ENCODE measurements at places on chromosomes 4 and X.

DNA sequence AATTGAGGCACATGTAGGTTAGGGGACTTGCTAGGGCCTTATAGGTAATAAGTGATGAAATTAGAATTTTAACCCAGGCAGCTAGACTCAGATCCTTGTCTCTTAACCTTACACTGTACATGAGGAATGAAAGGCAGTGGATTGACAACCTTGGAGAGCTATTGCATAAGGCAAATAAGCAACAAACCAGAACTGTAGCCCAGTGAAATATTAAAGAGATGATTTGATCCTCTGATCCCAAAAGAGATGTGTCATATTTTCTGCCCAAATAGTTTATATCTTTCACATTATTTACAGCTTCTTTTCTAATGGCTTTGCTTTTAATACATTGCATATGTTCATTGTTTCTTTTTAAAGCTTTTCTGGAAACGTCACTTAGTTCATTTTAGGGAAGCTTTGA is 252.6 kb downstream of the ANK2 start:
- no peak for DNase-seq

DNA sequence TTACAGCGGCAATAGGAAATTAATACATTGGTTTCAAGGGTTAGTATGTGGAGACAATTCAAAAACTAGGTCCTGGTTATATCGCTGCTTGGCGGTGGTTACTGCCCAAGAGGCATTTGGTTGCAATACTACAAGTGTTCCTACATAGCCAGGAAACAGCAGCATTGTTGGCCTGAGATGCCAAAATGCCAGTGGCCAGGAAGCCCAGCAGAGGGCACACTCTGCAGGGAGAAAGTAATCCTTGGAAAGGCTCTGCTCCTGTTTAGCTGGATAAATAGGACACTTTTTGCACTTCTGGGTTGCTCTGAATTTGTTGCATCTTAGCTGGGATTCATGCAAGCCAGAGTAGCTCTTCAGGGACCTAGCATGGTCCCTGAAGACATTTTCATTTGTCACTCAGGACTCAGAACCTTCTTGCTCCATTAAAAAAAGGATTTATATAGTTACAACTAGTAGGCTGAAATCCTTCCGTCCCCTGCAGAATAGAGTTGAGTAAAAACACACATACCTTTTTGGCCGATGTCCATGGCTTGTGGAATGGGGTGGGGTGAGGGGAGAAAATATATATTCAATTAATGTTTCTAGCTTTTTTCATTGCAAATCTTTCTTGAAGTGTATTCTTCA is 8.1 kb upstream of the GPR119 start:
- DNase-seq, result no peak

DNA sequence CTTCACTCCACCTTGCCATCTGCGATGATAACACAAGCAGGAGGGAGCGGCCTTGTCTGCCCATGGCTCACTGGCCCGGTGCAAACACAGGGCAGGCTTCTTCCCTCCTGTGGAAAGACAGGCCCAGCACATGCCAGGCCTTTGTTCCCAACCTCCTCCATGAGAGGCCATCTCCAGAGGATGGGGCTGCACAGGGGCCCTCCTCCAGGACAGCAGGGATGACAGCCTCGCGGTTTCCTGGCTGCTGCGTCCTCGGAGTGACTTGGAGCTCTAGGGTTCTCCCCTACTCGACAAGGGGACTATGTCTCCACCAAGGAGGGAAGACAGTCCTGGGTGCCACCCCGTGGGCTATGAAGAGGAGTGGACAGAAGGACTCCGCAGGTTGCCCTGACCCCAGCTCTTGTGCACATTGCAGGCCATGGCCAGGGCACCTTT is 21.8 kb downstream of the RNF212 start:
- no peak for DNase-seq

- DNase-seq, result no peak
These were observed 85.1 kb downstream of the MFAP3L start for GRCh38 chr4:169941141-169941540.

DNA sequence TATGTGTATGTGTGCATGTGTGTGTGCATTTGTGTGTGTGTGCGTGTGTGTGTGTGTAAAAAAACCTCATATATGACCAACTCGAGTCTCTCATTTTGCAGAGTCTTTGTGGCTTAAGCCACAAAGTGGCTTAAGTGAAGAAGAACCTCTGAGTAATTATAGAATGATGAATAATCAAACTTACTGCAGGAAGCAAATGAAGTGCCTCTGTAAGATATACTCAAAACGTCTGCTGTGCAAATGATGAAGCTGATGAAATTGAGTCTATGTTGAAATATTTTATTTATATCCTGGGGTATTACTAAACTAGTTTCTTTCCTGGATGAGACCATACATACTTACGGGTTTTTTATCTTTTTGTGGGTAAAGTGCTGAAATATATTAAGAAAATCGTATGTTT is 1198.7 kb downstream of the PCDH7 start:
- DNase-seq, result no peak

- DNase-seq, result peak; percentile 82
These were observed 439.1 kb downstream of the INPP4B start for GRCh38 chr4:142406917-142407501.

DNA sequence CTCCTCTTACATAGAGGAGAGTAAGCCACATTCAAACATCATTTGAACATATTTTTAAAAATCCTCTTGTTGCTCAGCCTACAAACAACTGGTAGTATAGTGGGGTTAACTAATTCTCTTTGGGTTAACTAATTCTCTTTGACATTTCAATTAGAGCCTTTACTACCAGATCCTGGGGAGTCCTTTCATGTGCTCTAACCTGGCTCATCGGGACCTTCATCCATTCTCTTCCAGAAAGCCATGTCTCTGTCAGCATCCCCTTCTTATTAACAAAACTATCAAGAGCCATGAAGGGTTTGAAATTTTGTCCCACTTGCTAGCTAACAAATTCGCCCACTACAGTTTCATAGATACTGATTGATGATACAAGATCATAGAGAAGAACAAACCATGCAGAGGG is 349.8 kb upstream of the PABPC4L start:
- DNase-seq, result no peak

- no peak for DNase-seq
These were observed 64.2 kb upstream of the ALG13 start for GRCh38 chrX:111616786-111617185.

GRCh38 chr4:147194604-147195003 is 248.9 kb upstream of the TTC29 start:
- DNase-seq, result no peak

- DNase-seq, result no peak
These were observed 13.7 kb downstream of the CTAG1A start for GRCh38 chrX:154598656-154599055.

- no peak for DNase-seq
These were observed 9.0 kb upstream of the GLOD5 start for GRCh38 chrX:48752498-48752897.

DNA sequence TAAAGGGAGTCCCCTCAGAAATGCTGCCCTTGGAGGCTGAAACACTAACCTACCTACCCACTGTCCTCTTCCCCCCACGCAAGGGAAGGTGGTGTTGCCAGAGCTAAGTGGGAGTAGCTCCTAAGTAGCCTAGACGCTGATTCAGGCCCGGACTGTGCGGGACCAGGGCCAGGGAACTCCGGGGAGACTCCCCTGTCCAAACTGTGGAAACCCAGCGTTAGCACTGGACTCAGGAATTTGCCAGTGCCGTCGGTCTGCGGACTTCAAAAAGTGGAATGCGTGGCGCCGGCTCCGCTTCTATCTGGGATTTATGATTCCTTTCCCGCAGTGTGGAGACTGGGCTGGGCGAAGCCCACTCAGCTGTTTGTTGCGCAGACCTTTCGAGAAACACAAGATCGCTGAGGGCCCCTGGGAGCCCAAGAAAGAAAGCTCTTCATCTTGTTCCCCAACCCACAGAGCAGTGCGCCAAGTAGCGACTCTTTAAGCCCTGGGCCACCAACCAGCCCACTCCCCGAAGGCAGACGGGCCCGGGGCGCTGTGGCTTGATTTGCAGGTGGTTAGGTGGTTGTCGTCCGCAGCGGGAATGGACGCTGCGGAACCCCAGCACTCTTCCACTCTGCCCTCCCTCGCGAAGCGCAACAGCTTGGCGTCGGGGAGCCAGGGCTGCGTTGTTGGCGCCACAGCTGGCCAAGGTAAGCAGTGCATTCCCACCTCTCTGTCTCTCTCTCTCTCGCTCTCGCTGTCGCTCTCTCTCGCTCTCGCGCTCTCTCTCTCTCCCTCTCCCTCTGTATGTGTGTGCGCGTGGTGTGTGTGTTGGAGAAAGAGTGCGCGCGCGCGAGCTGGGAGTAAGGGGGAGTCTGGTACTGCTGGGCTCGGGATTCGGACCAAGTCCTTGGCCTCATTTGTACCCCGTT is 2.0 kb downstream of the TMEM255A start:
- DNase-seq, result peak; percentile 89

DNA sequence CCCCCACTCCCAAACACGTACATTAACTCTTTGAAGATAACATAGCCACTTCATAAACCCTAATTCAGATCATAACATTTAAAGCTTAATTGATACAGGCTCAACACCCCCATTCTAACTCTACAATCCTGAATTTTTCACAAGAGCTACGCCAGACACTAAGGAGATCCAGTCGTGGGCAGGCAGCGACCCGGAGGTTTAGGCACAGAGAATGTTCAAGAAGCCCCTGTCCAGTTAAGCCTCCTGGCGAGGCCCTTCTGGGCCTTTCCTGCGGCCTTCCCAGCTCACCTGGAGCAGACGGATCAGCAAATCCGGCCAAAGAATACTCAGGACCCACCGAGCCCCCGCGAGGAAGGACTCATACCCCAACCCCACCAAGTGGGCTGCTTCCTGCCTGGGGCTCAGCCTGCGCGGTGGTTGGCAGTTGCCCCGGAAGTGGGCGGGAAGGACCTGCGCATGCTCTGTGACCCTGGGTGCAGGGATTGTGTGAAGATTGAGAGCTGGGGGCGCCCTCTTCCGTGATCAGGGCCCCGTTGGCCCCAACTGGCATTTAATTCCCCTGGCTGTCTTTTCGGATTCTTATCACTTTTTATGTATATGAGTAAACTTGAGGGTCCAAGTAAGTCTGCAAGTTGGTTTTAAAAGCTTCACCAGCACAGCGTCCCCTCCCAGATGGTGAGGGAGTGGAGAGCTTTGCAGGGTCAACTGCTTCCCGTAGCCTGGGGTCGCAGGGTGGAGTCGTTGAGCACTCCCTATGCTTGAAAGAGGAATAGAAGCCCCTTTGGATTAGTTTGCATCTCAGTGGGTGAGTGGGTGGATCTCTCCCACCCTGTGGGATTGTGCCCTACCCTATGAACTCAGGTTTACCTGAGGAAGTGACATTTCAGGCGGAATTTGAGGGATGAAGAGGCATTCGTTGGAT is at the start of gene TRIM61:
TSS of gene TRIM61 (minus strand) at position 415 of the 922 bp plus-strand sequence. CDS start 7,655 bp downstream, outside the sequence.
- peak; percentile 92 for DNase-seq

- DNase-seq, result no peak
These were observed 33.9 kb downstream of the VSIG4 start for GRCh38 chrX:66005830-66006449.

- DNase-seq, result no peak
These were observed 478.7 kb upstream of the GALNTL6 start for GRCh38 chr4:171334549-171334948.

DNA sequence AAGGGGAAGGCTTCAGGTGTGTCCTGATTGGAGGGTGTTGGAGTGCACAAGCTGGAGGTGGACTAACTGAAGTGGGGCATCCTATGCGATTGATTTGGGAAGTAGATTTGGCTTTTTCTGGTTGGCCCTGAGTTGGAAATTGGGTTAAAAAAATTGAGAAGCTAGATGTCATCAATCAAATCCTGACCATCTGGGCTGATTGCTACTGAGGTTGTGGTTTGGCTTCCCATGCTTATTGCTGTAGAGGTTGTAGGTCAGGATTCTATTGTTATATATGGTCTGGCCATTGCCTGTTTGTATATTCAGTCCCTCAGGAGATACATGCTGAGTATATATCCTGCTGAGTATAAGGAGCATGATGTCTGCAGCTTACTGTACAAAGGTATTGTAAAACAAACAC is 7.7 kb upstream of the ZNF81 start:
- no peak for DNase-seq

- peak; percentile 69 for DNase-seq
These were observed 11.5 kb upstream of the CAMK2D start for GRCh38 chr4:113773014-113773413.

- DNase-seq, result no peak
These were observed 35.6 kb downstream of the STEEP1 start for GRCh38 chrX:119529345-119530276.

GRCh38 chrX:71908387-71908786 is 2.3 kb upstream of the NHSL2 start:
- DNase-seq, result no peak

DNA sequence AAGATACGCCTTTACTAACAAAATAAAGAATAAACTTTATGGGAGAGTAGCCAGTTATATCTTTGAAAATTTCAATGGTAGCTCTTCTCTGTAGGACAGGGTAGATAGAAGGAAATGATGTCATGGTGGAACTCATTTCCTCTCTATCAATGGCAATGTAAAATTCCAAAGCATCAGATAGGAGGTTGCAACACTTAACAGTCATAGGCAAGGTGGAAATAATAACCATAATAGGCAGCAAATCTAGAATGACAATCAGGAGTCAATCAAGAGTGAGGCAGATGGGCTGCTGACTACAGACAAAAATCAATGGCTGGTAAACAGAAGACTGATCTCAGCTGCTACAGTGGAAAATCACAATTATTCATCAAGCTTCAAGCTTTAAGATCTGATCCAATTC is 53.9 kb upstream of the TET2 start:
- DNase-seq, result no peak

- no peak for DNase-seq
These were observed 135.3 kb upstream of the HS3ST1 start for GRCh38 chr4:11564021-11564420.

- no peak for DNase-seq
These were observed 2324.7 kb upstream of the AGA start for GRCh38 chr4:179766938-179767337.

DNA sequence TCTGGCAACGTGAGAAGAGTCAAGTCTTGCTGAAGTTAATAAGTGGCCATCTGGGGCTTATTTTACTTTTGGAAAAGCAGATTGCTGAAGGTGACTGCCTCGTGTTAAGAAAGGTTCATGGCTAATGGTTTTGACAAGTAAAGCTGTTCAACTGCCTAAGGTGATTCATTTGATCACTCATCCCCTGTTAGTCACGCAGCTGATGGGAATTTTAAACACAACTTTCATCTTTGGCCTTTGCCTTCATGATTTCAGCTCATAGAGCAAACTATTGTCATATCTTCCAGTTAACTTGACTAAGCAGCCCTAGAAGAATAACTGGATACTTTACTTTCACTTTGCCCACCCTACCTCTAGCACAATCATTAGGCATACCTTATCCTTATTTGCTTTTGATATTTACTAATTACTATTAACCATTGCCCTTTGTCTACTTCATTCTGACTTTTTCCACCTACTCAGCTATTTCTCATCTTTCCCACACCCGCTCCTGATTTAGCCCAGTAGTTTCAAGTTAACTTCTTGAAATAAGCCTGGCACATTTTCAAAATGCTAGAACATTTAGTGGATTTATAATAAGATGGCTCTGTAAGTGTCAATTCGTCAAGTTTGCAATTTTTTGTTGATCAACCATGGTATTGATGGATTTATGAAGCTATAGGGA is 170.6 kb upstream of the S100G start:
- no peak for DNase-seq

- DNase-seq, result no peak
These were observed 32.5 kb downstream of the MAOA start for GRCh38 chrX:43688586-43688985.

- no peak for DNase-seq
These were observed 318.8 kb upstream of the RASGEF1B start for GRCh38 chr4:81790477-81790876.
